ENCODE measurements at places on chromosomes 3 and 15. TPM values are rescaled to one million over a fixed set of nuclear protein-coding genes. Genes with fewer than 3 reads are reported as not detected.

Gene SCAP
- total RNA-seq = 84.7 TPM

DNA sequence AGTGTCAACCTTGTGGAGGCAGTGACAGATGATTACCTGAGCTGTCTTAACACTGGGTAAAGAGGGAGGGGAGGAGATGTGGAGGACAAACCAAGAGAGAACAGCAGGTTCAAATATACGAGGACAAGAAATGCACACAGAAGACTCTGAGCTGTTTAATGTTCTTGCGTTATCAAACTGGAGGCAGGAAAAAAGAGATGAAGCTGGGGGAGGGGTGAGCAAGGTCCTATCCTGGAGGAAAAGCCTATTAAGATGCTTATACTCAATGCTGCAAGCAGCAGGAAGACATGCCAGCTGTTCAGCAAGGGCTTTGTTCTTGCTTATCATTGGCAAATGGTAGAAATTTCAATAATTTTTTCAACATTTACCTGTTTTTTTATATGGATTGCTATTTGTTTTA lies 345.7 kb upstream of the TRIM42 start:
- no peak for DNase-seq

- peak; percentile 54 for DNase-seq
Observed at GRCh38 chr3:8595695-8596115, 48.9 kb downstream of the SSUH2 start.

Gene CFAP100
- total RNA-seq = not detected

Gene FSIP1
- 0.98 TPM for total RNA-seq

DNA sequence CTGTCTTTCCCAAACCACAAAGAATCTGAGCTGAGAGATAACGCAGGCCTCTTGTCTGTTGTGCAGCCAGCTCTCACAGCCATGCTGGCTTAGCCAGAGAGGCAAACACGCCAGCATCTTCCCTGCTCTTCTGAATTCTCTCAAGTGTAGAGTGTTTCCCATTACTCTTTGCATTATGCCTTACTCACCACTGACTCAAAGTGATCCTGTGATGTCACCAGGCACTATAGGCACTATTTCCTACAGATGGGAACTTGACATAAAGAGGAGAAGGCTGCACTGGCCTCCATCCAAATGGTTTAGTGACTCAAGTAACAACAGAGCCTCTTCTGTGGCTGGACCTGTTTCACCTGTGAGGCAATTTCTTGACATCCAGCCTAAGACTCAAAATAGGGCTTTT lies 44.4 kb downstream of the PDZRN3 start:
- DNase-seq = no peak

Gene APOD
- total RNA-seq = 549 TPM

GRCh38 chr3:107432646-107433045 lies 55.4 kb downstream of the CCDC54 start:
- no peak for DNase-seq

GRCh38 chr3:77041811-77042210 lies 1.9 kb downstream of the ROBO2 start:
- no peak for DNase-seq

Gene GYG1
- total RNA-seq = 45.9 TPM

- DNase-seq = no peak
Observed at GRCh38 chr3:138348754-138349739, 668 bp downstream of the MRAS start.

Gene DENND6A
- 24.8 TPM for total RNA-seq

- no peak for DNase-seq
Observed at GRCh38 chr3:116971531-116971930, 262.0 kb downstream of the TUSC7 start.

Gene SST
- total RNA-seq = 23.8 TPM

DNA sequence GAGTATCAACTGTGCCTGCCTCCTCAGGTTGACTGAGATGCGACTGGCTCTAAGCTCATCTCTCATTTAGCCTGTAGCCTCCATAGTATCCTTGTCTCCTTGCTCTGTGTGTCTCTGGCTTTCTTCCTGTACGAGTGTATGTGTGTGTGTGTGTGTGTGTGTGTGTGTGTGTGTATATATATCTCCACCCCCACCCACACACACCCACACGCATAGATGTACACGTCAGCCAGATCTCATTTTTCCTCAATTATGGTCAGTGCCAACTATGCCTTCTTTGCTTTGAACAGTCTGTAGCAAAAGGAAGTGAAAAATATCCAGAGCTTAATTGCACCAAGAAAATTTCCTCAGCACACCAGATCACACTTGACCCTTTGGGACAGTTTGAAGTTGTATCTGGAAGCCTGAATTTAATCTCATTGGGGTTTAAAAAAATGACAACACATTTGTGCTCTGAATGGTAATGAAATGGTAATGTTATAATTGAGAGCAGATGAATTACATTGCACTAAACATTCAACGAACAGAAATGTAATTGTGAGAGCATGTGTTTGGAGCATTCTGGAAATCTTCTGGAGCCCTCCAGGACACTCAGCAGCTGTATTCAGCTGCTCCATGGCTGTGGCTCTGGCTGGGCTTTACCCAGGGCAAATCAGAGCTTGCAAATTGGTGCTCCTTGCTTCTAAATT lies 63.6 kb downstream of the RYR3 start:
- DNase-seq = no peak

Gene ASTE1
- total RNA-seq = 3.7 TPM

GRCh38 chr3:161372321-161373260 lies 1.3 kb upstream of the SPTSSB start:
- no peak for DNase-seq

GRCh38 chr15:33448151-33448550 lies 137.4 kb downstream of the RYR3 start:
- DNase-seq = no peak

- DNase-seq = no peak
Observed at GRCh38 chr3:184231671-184232070, 2.3 kb downstream of the VWA5B2 start.

Gene HYAL2
- total RNA-seq = 173 TPM

DNA sequence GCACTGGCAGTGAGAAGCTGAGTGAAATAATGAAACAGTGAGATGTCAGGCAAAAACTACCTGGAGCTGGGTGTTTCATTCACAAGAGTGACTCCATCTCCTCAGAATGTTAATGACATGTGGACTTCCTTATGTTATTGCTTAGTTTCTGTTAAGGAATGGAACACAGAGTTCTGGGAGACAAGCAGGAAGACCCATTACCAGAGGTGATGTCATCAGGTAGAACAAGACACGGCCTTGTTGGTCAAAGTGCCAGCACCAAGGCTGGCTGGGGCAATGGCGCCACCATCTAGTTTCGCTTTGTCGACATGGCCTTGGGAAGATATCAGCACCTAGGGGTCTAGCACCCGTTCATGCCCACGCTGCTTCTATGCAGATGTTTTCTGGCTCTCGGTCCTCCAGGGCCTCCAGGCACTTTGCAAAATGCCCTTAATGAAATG lies 252.2 kb downstream of the FAM43A start:
- peak; percentile 84 for DNase-seq

Gene SMCO1
- not detected for total RNA-seq

Gene EPB42
- total RNA-seq = not detected

GRCh38 chr15:95171564-95171963 lies 940.2 kb downstream of the MCTP2 start:
- no peak for DNase-seq

DNA sequence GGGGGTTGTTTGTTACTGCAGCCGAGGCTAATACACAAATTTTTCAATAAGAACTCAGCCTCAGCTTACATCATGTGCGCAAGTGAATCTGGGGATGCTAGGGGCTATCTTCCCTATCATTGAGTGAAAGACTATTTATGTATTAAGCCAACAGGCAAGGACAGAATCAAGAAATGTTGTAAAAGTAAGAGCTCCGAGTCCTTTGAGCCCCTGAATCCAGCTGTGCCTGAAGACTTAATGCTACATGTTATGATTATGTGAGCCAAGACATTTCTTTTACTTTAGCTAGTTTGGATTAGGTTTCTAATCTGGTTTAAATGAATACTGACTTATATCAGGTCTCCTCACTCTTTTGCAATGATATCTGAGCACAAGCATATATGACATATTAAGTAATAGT lies 782.9 kb upstream of the CFAP20DC start:
- no peak for DNase-seq

Gene SLC7A14
- total RNA-seq = 1.2 TPM

Gene SCG5
- total RNA-seq = 6.1 TPM

GRCh38 chr3:124992041-124992440 lies 57.5 kb upstream of the MUC13 start:
- DNase-seq = no peak

Gene GUCA1C
- total RNA-seq = not detected

DNA sequence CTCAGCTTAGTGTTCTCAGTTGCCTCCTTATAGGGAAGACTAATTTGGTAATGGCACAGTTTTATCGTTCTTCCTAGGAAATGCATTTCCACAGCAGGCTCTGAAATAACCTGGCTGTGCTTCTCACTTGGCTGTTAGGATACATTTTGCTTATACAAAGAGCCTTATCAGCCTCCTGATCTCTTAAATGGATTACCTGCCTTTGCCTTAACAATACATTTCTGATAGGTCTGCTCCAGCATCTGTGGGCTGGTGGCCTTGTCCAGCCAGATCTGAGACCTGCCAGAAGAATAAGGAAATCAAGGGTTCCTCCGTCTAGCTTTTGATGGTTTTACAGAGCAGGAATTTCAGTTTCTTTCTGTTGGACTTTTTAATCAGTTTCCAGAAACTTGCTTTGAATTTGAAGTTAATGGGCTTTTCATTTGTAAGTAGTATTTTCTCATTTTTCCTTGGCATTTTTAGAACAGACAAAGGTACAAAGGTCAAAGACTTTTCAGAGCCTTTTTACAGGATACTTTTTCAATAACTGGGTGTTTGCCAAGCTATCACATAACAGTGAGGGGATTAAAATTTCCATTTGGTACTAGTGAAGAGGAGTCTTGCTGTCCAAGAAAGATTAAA lies 116.3 kb downstream of the AKAP13 start:
- no peak for DNase-seq

Gene VPS13C
- 52.5 TPM for total RNA-seq

Gene ADAMTS9
- 118 TPM for total RNA-seq

- DNase-seq = no peak
Observed at GRCh38 chr15:32993285-32993684, 201.2 kb downstream of the FMN1 start.

- DNase-seq = no peak
Observed at GRCh38 chr3:46927718-46928073, 48.8 kb downstream of the CCDC12 start.

DNA sequence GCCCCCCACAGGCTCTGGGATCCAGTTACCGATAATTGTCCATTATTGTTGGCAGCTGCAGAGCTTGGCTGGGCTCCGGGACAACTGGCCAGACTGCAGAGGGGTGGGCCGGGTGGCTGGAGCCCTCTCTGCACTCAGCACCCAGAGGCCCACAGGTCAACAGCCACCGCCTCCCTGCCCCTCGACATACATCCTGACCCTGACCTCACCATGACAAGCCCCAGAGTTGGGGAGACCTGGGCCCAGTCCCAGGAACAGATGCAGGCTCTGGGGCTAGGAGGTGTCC lies 22.4 kb downstream of the PTH1R start:
- DNase-seq = no peak

DNA sequence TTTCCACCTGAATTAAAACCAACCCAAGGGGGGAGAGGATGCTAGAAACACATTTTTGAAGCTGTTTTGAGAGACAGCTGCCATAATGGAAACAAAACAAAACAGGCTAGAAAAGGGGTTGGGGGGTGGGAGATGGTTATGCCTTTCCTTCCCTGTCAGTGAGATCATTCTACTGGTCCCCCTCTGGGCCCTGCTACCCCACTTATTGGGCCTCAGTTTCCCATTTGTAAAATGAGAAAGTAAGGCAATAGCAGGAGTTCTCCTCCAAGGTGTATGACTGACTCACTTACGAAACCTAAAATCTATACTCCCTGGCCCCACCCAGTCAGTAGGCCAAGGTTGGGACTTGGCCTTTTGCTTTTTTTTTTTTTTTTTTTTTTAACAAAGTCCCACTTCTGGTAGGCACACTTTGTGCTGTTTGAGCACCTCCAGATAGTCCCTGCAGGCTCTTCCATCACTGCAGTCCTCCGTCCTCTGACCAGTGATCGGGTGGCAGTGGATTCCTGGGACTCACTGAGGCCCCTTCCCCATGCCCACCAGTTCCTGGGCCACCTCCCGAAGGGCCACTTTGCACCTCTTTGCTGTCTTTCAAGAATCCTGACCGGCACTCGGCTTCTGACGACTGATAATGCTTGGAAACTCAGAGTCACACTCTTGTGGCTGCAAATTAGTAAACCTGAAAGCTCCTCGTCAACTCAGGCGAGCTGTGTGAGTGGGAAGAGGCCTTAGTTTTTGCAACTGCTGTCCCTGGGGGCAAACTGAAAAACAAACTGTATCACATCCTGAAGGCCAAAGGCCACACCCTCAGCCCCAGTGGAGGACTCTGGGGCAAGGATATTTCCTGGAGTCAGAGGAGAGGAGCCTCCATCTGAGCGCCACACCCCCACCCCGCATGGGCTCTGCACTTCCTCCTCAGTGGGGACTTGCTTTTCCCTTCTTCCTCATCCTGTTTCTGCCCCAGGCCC lies 6.7 kb upstream of the PSTPIP1 start:
- no peak for DNase-seq

- no peak for DNase-seq
Observed at GRCh38 chr3:108820586-108820985, 2.0 kb upstream of the TRAT1 start.

DNA sequence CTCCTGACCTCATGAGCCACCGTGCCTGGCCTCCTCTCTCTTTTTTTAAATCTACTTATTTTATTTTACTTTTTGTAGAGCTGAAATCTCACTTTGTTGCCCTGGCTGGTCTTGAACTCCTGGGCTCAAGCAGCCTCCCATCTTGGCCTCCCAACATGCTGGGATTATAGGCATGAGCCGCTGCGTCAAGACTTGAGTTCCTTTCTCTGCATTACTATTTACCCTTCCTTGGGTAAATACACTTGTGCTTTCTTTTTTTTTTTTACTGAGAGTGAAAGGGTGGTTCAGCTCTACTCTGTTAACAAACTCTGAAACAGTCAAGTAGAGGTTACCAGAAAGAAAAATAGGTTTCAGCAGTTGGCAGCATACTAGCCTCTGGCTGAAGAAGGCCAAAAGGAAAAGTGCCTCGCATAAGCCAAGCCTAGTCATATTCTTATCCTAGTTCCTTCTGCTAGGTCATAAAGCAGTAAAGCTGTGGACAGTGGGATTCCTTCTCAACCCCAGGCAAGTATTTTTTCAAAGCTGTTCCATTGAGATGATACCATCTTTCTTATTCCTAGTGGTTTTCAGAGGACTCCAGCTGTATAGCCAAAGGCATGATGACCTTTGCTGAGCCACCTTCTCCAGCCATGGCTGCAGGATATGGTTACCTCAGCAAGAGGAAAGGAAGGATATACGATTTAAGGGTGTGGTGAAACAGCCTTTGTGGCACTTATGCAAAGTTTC lies 135.1 kb downstream of the RBPMS2 start:
- DNase-seq = no peak

- DNase-seq = no peak
Observed at GRCh38 chr3:52088445-52089367, 32.3 kb upstream of the DUSP7 start.

GRCh38 chr15:41483115-41483514 lies 10.6 kb upstream of the ITPKA start:
- no peak for DNase-seq
